ENCODE measurements at places on chromosomes 2 and 18.

GRCh38 chr2:238164906-238165287 is 6.1 kb downstream of the ERFE start:
- no peak for DNase-seq

DNA sequence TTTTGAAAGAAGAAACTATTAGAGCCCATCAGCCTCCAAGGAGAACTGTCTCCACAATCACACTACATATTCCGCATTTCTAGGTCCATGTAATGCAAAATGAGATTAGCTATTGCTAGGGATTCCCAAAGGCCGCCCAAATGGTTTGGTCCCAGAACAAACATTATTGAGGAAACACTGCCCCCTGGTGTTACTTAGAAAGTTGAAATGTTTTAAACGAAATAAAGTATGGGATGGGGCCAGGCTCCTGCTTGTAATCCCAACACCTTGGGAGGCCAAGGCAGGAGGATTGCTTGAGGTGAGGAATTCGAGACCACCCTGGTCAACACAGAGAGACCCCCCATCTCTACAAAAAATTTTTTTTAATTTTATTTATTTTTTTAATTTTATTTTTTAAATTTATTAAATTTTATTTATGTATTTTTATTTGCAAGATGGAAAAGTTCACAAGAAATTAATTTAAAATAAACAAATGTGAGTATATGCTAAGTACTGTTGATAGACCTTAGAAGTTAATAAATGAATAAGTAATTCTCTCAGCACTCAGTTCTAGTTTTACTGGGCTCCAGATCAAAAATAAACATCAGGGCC is 5.5 kb downstream of the NHEJ1 start:
- peak; percentile 78 for DNase-seq

- peak; percentile 31 for DNase-seq
These were observed 59.5 kb downstream of the TMEM131 start for GRCh38 chr2:97936199-97936598.

- DNase-seq, result no peak
These were observed 70.4 kb downstream of the LRRFIP1 start for GRCh38 chr2:237697586-237698357.

DNA sequence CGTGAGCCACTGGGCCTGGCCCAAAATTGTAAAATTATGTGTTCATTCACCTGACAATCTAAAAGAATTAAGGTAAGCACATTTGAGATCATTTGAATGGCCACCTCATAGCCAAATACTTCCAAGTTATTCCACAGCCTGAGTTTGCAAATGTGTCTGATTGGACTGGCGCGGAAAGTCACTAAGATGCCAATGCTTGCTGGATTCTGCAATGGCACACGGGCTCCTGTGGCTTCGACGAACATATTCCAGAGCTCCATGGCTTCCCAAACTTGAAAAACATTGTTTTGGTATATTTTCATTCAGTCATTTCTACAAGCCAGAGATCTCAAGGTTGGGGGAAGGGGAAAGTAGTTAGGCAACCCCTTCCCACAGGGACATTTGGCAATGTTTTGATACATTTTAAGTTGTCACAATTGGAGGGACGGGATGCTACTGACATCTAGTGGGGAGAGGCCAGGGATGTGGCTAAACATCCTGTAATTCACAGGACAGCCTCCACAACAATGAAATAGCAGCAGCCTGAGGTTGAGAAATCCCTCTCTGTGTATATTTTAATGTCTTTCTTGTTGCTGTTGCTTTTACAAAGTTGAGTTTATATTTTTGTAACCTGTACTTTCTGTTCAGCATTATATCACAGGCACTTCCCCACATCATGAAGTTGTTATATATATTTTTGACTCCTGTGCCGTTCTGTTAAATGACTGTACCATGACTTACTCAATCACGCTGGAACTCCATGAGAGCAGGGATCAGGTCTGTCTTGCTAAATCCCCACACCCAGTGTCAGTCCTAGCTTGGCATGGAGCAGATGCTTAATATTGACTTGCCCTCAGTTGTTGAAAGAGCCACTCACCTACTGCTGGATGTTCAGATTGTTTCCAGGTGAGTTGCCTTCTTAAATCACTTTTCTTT is 56.9 kb downstream of the COL4A4 start:
- peak; percentile 56 for DNase-seq

- no peak for DNase-seq
These were observed 226.4 kb upstream of the NRXN1 start for GRCh38 chr2:51258301-51258700.

- DNase-seq, result no peak
These were observed 2.6 kb downstream of the NLRC4 start for GRCh38 chr2:32262105-32262504.
